ENCODE measurements at places on chromosomes 4 and X. TPM values are rescaled to one million over a fixed set of nuclear protein-coding genes. Genes with fewer than 3 reads are reported as not detected.

The FGF2 gene
- total RNA-seq: 63.0 TPM

The COQ2 gene
- 20.2 TPM for total RNA-seq

The CXCR3 gene
- not detected for total RNA-seq

The ZGRF1 gene
- 2.9 TPM for total RNA-seq

The ERAS gene
- total RNA-seq: not detected

The HPSE gene
- total RNA-seq: 1.6 TPM

The SSX4B gene
- not detected for total RNA-seq

The CLDN34 gene
- total RNA-seq: not detected

The CXorf49 gene
- total RNA-seq: not detected

The SRPX gene
- total RNA-seq: 6.2 TPM

The HTR2C gene
- not detected for total RNA-seq

The CXCL6 gene
- not detected for total RNA-seq

The RTL3 gene
- not detected for total RNA-seq

The AGA gene
- 20.9 TPM for total RNA-seq

The MAB21L2 gene
- not detected for total RNA-seq

The VBP1 gene
- total RNA-seq: 68.4 TPM

The VCX3B gene
- not detected for total RNA-seq
